ENCODE measurements at places on chromosomes 11 and 22.

DNA sequence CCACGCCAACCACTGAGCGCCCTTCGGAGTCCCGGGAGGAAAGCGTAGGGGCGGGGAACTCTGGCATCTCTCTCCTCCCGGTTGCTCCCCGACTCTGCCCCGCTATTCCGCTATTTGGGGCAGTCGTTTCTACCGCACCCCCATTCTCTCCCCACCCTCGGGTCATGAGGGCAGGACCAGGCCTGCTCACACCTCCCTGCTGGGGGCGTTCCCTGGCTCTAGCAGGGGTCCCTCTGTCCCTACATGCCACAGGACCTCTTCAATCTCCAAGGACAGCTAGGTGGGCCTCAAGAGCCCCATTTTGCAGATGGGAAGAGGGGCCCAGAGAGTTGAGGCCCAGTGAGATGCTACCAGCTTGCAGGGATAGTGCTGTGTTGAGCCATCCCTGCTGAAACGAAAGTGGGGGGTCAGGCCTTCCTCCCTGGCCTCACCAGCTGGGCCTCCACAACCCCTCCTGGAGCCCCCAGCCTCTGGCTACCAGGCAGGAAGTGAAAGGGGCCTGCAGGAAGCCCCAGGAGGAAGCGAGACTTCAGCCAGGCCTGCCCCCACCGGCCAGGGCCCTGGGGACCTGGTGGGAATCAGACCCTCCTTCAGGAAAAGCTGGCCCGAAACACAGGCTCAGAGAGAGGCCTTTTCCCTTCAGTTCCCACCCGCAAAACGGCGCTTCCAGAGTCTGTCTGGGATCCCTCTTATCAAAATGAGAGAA, 5.5 kb upstream of the SHISA8 start:
- DNase-seq, result no peak

DNA sequence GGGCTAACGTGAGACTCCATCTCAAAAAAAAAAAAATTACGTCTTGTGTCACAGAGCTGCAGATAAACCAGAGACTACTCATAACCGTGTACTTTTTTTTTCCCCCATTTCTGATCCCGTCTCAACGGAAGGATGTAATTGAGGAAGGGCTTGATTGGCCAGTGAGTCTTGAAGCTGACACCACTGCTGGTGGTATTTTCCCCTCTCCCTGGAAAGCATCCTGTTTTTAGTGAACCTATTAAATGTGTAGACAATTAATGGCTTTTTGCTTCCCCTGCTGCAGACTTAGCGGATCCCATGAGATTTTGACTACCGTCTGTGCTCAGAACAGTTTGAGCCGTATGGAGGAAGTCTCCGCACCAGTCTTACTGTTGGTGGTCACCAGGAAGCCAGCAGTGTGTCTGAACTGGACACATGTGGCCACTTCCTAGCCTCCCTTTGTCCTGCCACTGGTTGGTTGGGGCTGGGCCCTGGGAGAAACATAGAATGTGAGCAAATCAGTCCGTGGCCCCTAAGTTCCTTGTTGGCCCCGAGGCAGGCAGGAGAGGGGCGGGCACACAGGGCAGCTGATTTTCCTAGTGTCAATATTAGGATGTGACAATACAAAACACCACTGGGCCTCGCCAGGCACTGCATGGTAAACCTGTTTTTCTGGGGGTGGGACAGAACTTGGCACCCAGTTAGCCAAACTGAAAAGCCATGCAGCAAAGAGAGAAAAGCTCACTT, 3.1 kb downstream of the BIK start:
- DNase-seq, result no peak

- DNase-seq, result no peak
Measured at GRCh38 chr11:117837070-117837776, 12.7 kb upstream of the FXYD2 start.

GRCh38 chr11:1953489-1954266, 6.5 kb downstream of the MRPL23 start:
- peak; percentile 12 for DNase-seq

All from stimulated activated CD4-positive, alpha-beta T cell treated with anti-CD3 and anti-CD28 coated beads, Interleukin-2, amount 100 ng/mL, for 24 hours (primary cell).